ENCODE measurements at places on chromosomes 16 and 17. TPM values are rescaled to one million over a fixed set of nuclear protein-coding genes. Genes with fewer than 3 reads are reported as not detected.

TMC8 gene
- 3.6 TPM for polyA plus RNA-seq

KRTAP2-3 gene
- not detected for polyA plus RNA-seq

DNA sequence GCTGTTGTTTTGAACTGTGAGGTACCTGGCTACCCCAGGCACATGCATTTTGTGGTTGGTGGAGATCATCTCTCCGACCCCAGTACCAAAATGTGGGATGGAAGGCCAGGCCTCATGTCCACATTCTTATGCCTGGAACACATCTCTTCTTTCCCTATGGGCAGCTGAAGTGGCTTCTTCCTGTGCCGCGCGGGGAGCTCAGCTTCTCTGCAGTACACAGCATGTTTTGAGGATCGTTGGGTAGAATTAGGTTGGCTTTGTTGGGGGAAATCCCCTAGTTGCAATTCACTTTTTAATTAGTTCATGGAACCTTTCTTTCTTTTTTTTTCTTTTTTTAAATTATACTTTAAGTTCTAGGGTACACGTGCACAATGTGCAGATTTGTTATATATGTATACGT is 242.1 kb downstream of the MSI2 start:
- no peak for DNase-seq

DNA sequence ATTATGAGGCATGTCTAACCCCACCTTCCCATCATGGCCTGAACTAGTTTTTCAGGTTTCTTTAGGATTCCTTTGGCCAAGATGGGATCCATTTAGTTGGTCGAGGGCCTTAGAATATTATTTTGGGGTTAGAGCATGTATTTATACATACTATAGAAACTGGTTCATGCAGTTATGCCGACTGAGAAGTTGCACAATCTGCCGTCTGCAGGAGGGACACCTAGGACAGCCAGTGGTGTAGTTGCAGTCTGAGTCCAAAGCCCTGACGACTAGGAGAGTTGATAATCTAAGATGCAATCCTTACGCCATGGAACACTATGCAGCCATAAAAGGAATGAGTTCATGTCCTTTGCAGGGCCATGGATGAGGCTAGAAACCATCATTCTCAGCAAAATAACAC is 424.0 kb downstream of the SHISA9 start:
- DNase-seq, result no peak

DNA sequence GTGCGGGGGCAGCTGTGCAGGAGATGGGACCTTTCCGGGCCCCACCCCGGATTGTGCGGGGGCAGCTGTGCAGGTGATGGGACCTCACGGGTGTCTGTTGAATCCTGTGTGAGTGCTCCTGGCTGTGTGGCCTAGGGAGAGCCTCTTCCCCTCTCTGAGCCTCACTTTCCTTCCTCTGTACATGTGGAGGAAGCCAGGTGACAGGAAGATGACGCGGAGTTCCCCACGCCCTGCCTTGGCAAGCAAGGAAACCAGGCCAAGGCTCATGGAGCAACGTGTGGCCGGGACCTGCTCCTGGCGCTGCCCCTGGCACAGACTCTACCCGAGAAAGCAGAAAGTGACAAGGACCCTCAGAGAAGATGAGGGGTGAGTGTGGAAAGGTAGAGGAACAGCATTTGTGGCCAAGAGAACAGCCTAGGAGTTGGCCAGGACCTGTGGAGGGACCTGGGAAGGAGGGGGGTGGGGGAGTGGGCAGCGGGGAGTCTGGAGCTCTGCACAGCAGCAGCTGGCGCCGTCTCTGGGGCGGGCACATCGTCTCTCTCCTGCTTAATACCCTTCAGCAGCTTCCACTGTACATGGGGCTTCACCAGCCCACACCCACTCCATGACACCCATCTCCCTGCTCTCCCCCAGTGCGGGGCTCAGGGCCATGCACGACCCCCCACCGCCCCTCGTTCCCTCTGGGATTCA is 38.4 kb upstream of the PABPN1L start:
- DNase-seq, result no peak

DNA sequence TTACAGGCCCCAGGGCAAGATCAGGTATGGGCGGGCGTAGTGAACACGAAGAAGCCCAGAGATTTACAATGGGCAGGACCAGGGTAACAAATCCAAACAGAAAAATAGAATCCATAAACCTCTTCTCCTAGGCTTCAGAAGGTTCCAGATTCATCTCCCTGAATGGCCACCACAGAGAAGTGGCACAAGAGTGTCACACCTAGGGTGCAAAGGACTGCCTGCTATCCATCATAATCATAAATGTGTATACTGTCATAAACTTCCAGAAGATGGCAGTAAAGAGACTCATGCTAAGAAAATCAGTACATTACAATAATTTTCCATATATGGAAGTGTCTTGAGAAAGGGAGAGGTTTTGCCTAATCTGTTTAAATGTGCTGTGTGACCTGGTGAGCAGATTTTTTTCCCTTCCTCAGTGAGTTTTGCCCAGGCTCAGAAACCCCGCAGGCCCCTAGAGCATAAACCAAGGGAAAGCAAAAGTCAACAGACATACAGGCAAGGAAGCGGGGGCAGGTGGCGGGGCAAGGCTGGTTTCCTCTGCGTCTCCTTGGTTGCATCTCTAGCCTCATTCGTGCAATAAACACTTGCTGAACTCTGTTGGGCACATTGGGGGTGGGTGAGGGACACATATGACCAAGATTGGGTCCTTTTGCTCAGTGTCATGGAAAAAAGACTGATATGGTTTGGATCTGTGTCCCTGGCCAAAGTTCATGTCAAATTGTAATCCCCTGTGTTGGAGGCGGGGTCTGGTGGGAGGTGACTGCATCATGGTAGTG is 92.0 kb upstream of the CDH5 start:
- no peak for DNase-seq

DNA sequence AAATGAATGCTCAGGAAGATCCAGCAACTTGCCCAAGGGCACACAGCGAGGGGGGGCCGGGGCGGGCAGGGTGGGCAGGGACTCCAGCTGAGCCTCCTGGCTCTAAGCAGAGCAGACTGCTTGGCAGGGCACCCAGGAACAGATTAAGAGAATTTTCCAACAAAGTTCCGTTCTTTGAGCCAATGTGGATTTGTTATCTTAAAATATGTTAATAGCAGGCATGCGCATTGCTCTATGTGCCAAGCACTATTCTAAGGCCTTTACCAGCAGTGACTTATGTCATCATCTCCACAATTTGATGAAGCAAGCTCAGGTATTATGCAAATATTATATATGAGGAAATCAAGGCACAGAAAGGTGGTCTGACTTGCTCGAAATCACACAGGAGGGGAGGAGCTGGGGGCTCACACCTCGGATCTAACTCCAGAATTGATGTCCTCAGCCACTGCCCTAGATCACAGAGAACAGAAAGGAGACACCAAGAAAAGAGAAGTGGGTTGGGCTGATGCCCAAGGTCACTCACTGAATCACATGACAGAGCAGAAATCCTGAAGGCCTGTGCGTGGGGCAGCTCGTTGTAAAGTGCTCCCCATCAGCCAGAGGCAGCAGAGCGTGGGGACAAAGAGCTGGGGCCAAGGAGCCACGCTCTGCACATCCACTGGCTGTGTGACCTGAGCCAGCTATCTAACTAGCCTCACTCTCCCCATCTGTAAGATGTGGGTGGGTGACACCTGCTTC is 23.2 kb upstream of the MEAK7 start:
- DNase-seq, result no peak
